Gastroesophageal sphincter (tissue), 4 donors: ENCODE measurements at places on chromosomes 5 and 9. TPM values are rescaled to one million over a fixed set of nuclear protein-coding genes. Genes with fewer than 3 reads are reported as not detected.

Gene QRFP
- total RNA-seq, result not detected

Gene ARSI
- 11.6 TPM for total RNA-seq

Gene IER5L
- 7.4 TPM for total RNA-seq

Gene NOXA1
- total RNA-seq, result 2.4 TPM

Gene ITGA2
- 8.9 TPM for total RNA-seq

Gene GPR150
- 0.31 TPM for total RNA-seq

Gene C6
- total RNA-seq, result 4.7 TPM

Gene TMC1
- total RNA-seq, result not detected

Gene TNPO1
- total RNA-seq, result 112 TPM

Gene FCN2
- not detected for total RNA-seq

Gene HTR4
- total RNA-seq, result 1.0 TPM

Gene SH3GL2
- 4.7 TPM for total RNA-seq

Gene VAV2
- 8.4 TPM for total RNA-seq

Gene LECT2
- not detected for total RNA-seq

Gene MYORG
- total RNA-seq, result 33.7 TPM

Gene BNIP1
- total RNA-seq, result 6.1 TPM

Gene CCDC192
- total RNA-seq, result 2.6 TPM

Gene LCN2
- not detected for total RNA-seq

Gene SLC4A9
- total RNA-seq, result not detected

Gene ALAD
- 18.4 TPM for total RNA-seq

Gene TIGD6
- 3.2 TPM for total RNA-seq

Gene TAF11L10
- total RNA-seq, result not detected

Gene SUB1
- 221 TPM for total RNA-seq

Gene CDH6
- total RNA-seq, result 6.9 TPM

Gene TMEM174
- not detected for total RNA-seq

Gene HAVCR1
- not detected for total RNA-seq

Gene CCL19
- not detected for total RNA-seq

Gene SPATA6L
- 0.72 TPM for total RNA-seq

Gene PRRX2
- 0.93 TPM for total RNA-seq

Gene HRCT1
- total RNA-seq, result 4.0 TPM
